ENCODE measurements at places on chromosomes 7 and 10.

- no peak for DNase-seq
Measured at GRCh38 chr7:54338319-54338718, 203.9 kb upstream of the VSTM2A start.

GRCh38 chr10:58502956-58503355 is 9.7 kb upstream of the BICC1 start:
- no peak for DNase-seq

GRCh38 chr7:40945788-40946187 is 757.1 kb downstream of the INHBA start:
- DNase-seq = no peak

GRCh38 chr7:108418946-108419345 is 37.3 kb downstream of the NRCAM start:
- no peak for DNase-seq

DNA sequence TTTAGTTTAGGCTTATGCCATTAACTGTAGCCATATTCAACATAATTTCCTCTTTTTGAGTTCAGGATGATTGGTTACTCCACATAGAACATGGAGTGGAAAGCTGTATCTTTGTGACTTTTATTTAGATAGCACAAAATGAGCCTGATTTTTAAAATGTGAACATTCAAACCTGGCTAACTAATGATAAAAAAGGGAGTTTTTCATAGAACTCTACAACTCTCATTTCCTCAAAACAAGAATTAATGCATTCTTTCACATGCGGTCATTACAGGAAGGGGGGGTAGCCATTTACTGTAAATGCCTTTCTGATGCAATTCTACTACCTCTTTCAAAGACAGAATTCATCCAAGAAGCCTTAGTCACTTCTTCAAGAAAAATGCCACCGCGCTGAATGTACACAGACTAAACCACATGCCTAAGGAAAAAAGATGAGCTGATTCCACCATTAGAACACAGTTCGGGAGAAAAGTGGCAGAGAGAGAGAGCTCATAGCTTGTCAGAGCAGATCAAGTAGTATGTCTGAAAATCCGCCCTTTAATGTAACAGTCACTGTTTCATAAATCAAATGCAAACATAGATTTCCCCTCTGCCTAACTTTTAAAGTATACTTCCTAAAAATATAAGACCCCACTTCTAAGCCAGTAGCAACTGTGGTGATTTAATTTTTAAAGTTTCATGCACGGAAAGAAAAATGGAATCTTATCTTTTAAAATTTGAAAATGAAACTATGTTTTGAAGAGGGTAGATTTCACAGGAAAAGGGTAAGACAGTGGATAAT is 226.4 kb upstream of the KLF14 start:
- no peak for DNase-seq

GRCh38 chr10:122126763-122127659 is 138.0 kb downstream of the TACC2 start:
- no peak for DNase-seq

DNA sequence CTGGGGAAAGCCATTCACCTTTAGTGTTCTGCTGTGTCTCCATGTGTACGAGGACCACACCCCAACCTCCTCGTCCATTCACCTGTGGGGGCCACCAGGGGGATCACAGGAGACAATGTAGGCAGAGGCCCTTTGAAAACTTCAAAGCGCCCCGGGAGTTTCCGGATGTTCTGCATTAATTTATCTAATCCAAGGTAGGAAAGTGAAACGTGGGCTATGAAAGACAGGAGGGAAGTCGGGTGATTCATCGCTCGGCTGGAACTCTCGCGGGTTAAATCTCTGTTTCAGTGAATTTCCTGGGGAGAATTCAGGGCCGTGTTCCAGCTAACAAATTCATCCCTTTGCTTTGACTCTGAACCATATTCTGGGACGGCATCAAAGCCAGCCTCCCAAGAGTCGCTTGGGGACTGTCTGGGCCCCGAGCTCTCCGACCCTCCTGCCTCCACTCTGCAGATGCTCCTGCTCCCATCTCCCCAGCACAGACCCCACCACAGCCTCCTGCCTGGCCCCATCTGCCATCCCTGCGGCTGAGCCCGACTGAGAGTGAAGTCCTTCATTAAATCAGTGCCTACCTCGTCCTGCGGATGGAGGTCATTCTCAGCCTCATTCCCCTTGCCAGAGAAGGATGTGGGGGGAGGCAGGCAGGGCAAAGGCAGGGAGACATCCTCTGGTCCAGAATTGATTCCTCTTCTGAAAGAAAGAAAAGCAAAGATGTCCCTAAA is 114.1 kb upstream of the CARD11 start:
- no peak for DNase-seq

DNA sequence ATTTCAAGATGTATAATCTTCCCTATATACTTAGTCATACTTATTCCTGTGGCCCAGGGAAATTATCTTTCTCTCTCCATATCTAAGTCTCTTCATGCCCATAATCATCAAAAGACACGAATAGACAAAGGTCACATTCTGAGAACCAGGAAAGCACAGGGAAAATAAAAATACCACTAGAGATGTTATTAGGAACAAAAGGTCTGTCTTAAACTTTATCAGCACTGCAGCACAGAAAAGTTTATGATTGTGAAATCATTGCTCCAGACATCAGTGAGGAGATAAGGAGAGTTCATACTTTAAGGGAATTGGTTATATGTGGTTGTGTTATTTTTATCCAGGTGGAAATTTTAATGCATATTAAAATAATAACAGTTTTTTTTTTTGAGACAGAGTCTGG is 974.6 kb upstream of the CELF2 start:
- no peak for DNase-seq

DNA sequence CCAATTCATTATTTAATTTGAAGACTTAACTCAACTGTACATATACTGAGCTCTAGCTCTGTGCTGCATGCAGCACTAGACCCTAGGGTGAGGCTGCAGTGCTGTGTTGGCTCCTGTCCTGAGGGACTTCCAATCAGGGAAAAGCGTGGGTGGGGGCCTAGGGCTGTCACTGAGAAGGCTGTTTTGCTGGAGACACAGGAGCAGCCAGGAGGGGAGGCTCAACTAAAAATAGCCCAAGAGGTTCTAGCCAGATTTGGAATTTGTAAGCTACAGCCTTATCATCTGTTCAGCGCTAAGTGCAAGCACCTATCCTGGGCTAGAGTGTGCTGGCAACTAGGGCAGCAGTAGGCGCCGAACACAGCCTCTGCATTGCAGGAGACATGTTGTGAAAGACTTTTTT is 121.1 kb downstream of the VWC2 start:
- no peak for DNase-seq

DNA sequence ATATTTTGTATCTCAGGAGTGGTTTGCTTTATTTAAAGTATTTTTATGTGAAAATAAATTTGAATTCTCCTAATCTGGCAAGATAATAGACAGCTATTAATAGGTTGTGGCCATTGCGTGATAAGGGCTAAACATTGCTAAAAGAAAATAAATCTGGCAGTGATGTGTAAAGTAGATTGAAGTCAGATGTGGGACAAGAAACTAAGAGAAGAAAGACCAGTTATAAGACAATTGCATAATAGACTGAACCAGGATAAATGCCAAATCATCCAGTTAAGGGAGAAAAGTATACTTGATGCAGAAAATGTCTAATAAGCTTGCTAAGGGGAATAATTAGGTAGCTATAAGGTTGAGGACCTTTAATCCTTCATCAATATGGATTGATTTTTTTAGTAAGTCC is 197.5 kb upstream of the CSTF2T start:
- DNase-seq = no peak

GRCh38 chr7:90169891-90170290 is 15.6 kb downstream of the STEAP1 start:
- no peak for DNase-seq

Data from stimulated activated CD8-positive, alpha-beta memory T cell treated with anti-CD3 and anti-CD28 coated beads, Interleukin-4, amount 100 ng/mL, for 1 hour (primary cell).